Activated T-helper 17 cell treated with anti-CD3 and anti-CD28 coated beads, Interleukin-2, amount 50 U/mL, for 72 hours (primary cell): ENCODE measurements at places on chromosomes 2 and 18. TPM values are rescaled to one million over a fixed set of nuclear protein-coding genes. Genes with fewer than 3 reads are reported as not detected.

DNA sequence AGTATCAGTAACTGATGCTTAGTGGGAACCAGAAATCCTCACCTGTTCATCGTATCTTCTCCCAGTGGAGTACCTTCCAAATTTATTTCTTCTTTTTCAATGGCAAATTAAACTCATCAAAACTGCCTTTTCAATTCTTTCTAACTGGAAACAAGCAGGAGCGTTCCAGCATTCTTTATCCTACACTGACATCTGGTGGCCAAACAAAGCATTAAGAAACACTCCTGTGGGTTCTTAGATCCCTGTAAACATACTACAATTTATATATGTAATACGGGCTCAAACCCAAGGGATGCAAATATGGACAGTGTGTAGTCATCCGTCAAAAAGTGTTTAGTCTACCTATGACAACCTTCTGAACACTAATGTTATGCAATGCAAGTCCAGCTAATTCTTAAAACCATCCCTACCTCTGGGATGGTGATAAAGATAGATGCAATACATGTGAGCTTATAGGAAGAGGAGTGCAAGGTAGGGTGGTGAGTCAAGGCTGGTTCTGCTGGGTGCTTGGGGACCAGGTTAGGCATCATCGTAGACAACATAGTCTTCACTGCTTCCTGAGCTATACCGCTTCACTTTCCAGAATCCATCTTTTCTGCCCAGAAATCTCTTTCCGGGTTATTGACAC lies 375.0 kb downstream of the CTNNA2 start:
- no peak for ATAC-seq
- no peak overlapping the region for H3K27ac ChIP-seq
- no peaks in the 10 kb centered on the region for H3K4me1 ChIP-seq
- H3K36me3 ChIP-seq: no peaks in the 10 kb centered on the region
- H3K27me3 ChIP-seq: peaks cover 6% of the 10 kb centered on the region

Gene CTAGE1
- not detected for total RNA-seq

DNA sequence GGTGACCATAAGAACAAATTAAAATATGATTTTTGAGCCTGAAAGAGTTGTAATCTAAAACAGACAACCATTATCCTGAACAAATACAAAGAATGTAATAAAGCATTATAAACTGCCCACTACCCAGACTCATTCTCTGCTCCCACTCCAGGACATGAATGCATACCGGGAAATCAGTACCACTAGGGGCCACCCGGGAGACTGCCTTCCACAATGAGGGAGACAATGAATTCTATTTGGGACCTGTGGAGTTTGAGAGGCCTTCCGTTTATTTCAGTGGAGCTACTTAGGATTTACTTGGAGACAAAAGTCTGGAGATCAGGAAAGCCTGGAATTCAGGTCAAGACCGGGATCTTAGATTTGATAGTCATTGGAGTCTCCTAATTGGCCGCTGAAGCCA lies 50.0 kb downstream of the NAB1 start:
- peak overlapping the region; percentile 1 for H3K27ac ChIP-seq
- H3K4me3 ChIP-seq: no peak overlapping the region
- ATAC-seq: no peak

DNA sequence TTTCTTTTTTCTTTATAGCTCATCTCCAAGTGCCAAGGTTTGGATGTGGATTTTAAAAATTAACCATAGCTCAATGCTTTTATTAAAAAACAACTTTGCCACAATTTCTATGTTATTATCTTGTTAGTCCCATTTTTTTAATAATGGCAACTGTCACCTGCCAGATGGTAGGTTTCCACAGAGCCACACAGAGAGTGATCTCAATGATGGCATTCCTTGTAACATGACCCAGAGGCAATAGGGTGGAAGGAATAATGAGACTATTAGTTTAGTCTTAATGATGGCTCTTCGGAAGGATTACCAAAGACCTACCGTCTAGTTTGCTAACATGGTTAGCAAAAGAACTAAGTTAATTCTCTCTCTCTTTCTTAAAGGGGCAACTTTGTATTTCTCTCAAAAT lies 64.0 kb downstream of the REL start:
- peaks cover 13% of the 10 kb centered on the region for H3K36me3 ChIP-seq
- H3K27ac ChIP-seq: no peak overlapping the region
- H3K4me3 ChIP-seq: no peak overlapping the region
- no peaks in the 10 kb centered on the region for H3K27me3 ChIP-seq
- ATAC-seq: no peak

Gene UGT1A5
- total RNA-seq: not detected

Gene RPIA
- total RNA-seq: 58.8 TPM

Gene SIX3
- total RNA-seq: not detected

- ATAC-seq: peak; percentile 60
- H3K27ac ChIP-seq: no peak overlapping the region
- H3K36me3 ChIP-seq: no peaks in the 10 kb centered on the region
- H3K4me3 ChIP-seq: no peak overlapping the region
- H3K27me3 ChIP-seq: peaks cover 6% of the 10 kb centered on the region
- no peaks in the 10 kb centered on the region for H3K4me1 ChIP-seq
Measured at GRCh38 chr2:200800458-200800857, 11.3 kb upstream of the BZW1 start.

Gene ADCY3
- 102 TPM for total RNA-seq

DNA sequence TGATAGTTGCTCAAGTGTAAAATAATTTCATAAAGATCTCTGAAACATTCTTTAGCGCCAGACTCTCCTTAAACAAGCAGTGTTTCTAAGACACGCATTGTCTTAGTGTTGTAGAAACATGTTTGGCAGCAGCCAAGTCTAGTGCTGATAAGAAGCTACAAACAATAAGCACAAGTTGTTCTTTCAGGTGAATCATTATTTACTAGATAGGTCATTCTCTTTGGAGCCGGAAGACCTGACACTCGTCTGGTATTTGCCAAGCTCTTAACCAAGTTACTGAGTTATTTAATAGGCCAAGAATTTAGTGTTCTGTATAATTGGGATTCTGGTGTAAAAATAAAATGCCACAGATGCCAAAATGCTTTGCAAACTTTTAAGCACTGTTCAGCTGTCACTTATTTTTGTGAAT lies 852.1 kb downstream of the CPS1 start:
- H3K4me3 ChIP-seq: no peak overlapping the region
- H3K4me1 ChIP-seq: no peaks in the 10 kb centered on the region
- no peaks in the 10 kb centered on the region for H3K27me3 ChIP-seq
- ATAC-seq: no peak
- no peaks in the 10 kb centered on the region for H3K36me3 ChIP-seq
- no peak overlapping the region for H3K27ac ChIP-seq

DNA sequence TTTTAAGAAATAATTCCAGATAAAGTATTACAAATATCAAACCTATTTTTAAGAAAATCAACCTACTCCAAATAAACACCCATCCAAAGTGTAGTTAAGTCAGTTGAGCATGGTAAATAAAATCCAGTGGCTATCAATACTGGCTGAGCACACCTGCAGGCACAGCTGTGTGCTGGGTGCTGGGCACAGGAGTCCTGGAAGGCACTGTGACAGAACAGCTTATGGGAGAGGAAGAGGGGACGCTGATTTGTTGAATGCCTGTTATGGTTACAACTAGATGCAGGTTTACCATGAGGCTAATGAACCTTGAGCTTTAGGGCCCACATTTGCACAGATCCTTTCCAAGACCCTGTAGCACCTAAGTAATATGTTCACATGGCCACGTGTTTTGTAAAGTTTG lies 202.7 kb downstream of the MTX2 start:
- H3K36me3 ChIP-seq: no peaks in the 10 kb centered on the region
- ATAC-seq: no peak
- no peak overlapping the region for H3K27ac ChIP-seq
- H3K27me3 ChIP-seq: peaks cover 13% of the 10 kb centered on the region
- peaks cover 7% of the 10 kb centered on the region for H3K4me1 ChIP-seq

DNA sequence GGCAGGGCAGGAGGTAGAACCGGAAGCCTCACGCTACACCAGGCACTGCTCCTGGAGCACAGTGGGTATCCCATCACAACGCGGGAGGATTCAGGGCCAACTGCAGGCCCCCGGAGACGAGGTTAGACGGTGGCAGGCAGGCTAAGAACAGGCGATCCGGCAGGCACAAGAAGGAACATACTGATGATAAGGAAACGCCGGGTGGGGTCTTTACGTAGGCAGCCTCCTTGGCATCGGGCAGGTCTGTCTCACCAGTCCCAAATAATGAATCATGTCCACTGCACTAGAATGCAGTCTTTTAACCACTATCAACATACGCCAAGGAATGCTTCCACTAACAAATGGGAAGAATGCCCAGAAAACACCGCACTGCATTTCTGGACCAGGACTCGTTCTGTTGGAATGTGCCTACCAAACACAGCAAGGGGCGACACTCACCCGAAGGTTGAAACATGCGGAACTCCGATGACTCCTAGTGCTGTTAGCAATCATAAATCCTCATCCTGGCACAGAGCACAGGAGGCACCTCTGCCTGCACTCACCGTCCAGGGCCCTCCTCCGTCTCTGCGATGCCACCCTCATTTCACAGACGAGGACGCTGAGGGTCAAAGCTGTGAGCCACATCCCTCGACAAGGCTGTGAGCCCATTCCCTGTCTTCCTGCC lies 35.2 kb downstream of the ZNF516 start:
- H3K27me3 ChIP-seq: no peaks in the 10 kb centered on the region
- peaks cover 11% of the 10 kb centered on the region for H3K4me1 ChIP-seq
- H3K4me3 ChIP-seq: no peak overlapping the region
- no peak for ATAC-seq

GRCh38 chr2:61707984-61708852 lies 145.6 kb downstream of the FAM161A start:
- no peaks in the 10 kb centered on the region for H3K36me3 ChIP-seq
- H3K27ac ChIP-seq: no peak overlapping the region
- H3K4me3 ChIP-seq: no peak overlapping the region
- peaks cover 5% of the 10 kb centered on the region for H3K4me1 ChIP-seq
- peak; percentile 99 for ATAC-seq

DNA sequence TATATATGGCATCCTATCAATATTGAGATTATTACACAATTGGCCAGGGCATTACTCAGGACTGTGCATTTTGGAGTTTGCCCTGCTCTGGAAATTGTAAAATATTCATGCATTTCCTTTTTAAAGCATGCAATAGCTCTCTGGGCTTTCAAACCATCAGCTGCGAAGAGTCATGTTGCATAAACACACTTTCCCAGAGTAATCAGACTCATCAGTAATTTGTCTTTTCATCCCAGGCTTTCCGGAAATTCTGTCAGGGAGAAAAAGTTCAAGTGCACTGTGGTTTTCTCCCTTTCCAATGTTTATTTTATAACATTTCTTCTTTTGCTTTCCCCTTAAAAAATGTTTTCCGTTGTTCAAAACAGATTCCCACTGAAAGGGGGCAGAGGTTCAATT lies 38.9 kb upstream of the FHL2 start:
- H3K27me3 ChIP-seq: peaks cover 14% of the 10 kb centered on the region
- no peaks in the 10 kb centered on the region for H3K36me3 ChIP-seq
- no peak overlapping the region for H3K27ac ChIP-seq
- H3K4me3 ChIP-seq: no peak overlapping the region
- no peak for ATAC-seq

- no peak for ATAC-seq
- H3K4me3 ChIP-seq: no peak overlapping the region
- peaks cover 3% of the 10 kb centered on the region for H3K27me3 ChIP-seq
- H3K4me1 ChIP-seq: no peaks in the 10 kb centered on the region
Measured at GRCh38 chr2:205972113-205972512, 113.9 kb downstream of the INO80D start.
